ENCODE measurements at places on chromosomes 5 and 9.
A peak's percentile ranks its signal among the peaks of the same experiment; 100 is the strongest.

- no peak for DNase-seq
Measured at GRCh38 chr5:148388696-148389095, 4.9 kb downstream of the FBXO38 start.

DNA sequence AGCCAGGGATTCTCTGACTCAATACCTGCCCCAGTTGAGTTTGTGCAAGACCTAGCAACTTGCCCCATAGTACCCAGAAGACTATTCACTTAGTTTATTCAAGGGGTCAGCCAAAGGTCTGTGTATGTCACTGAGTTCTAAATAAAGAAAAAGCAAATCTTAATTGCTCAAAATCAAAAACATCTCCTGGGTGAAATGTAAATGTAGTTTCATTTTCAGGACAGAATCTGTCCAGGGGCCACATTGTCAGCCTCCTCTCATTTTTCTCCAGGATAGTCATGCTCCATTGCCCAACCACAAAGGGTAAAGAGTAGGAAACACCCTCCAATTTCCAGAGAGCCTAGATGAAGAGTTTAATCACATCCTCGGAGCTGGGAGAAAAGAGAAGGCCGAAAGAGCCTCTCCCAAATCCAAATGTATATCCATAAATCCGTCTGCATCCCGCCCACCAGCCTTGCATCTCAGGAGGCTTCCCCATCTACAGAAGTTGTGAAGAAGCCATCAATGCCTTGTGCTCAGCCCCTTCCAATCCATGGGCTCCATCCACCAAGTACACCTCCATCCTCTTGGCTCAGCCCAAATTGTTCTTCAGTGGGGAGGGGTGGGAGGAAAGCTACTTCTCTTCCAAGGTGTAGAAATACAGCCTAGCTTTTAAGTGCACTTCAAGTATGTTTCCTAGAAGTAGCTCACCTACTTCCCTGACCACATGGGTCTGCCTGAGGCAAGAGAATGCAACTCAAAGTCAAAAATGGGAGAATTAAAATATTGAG lies 26.9 kb downstream of the ADAM19 start:
- DNase-seq: no peak

DNA sequence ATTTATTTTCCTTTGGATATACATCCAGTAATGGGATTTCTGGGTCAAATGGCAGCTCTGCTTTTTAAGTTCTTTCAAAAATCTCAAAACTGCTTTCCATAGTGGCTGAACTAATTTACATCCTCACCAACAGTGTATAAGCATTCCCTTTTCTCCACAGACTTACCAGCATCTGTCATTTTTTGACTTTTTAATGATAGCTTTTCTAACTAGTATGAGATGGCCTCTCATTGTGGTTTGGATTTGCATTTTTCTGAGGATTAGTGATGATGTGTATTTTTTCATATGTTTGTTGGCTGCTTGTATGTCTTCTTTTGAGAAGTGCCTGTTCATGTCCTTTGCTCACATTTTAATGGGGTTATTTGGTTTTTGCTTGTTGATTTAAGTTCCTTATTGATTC lies 90.0 kb upstream of the HMHB1 start:
- DNase-seq: no peak

GRCh38 chr5:139664086-139664693 lies 16.0 kb downstream of the CXXC5 start:
- DNase-seq: no peak

GRCh38 chr5:2381861-2382260 lies 369.6 kb downstream of the IRX2 start:
- peak; percentile 38 for DNase-seq

GRCh38 chr9:116662646-116663310 lies 24.3 kb upstream of the TRIM32 start:
- no peak for DNase-seq

DNA sequence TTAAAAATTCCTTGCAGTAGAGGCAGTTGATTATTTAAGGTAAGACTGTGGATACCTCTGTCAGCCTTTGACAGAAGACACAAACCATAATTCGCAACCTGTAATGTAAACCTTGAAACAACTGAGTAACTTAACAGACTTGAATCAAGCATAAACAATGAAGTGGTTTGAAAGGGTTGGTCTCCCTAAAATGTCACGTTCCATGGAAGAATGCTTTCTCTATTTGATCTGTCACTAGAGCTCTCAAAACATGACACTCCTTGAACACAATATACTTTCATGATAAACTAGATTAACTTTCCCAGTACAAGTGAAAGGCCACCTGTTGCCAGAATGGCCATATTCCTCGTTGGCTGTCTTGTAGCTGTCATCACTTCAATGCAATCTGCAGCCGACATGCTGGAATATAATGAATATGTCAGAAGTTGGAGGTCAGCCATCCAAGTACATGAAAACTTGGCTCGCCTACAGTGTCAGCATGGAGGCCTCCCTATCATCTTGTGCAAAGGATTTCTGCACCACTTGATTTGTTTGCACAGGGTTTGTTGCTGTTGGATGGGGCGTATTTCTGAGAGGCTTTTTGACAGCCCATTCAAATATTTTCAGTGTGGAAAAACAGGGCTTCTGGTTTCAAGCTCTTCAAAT lies 228.0 kb downstream of the TLE4 start:
- DNase-seq: no peak

- no peak for DNase-seq
Measured at GRCh38 chr5:13251623-13252376, 692.7 kb downstream of the DNAH5 start.

GRCh38 chr5:151295138-151295537 lies 8.4 kb downstream of the SLC36A3 start:
- DNase-seq: no peak

GRCh38 chr9:84238652-84239051 lies 101.9 kb downstream of the SLC28A3 start:
- DNase-seq: no peak

DNA sequence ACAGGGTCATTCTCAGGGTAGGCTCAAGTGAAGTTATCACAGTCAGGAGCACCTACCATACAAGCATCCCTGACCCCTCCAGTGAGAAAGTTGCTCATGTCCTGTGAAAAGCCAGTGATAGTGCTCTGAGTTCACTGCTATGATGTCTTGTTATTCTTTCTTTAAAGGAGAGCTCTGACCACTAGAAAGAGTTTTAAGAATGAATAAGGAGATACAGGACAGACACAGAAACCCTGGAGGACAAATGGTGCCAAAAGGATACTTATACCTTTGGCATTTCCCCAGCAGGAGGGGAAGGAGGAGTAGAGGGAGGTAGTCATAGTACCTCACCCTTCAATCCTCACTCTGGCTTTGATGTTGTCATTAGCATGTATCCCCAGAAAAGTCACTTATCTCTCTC lies 84.0 kb upstream of the AGXT2 start:
- no peak for DNase-seq

GRCh38 chr9:124216474-124217176 lies 41.1 kb upstream of the NEK6 start:
- DNase-seq: no peak

GRCh38 chr9:35203528-35203927 lies 41.7 kb downstream of the UNC13B start:
- DNase-seq: no peak

DNA sequence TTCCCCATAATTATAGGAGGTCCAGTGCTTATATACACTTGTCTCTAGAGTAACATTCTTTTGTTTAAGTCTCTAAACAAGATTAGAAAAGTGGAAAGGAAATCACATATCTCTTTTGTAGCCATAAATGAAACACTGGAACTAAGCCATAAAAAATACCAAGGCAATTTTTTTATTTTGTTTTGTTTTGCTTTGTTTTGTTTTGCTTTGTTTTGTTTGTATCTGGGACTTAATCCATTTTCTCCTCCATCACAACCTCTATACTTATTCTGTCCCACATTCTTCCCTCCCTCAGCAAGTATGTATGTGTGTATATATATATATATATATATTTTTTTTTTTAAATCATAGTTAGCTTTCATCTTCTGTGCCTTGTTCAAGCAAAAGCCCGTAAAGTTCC lies 436.6 kb upstream of the MPDZ start:
- no peak for DNase-seq

GRCh38 chr9:84293001-84293798 lies 47.4 kb downstream of the SLC28A3 start:
- DNase-seq: no peak

- DNase-seq: no peak
Measured at GRCh38 chr9:137899551-137900360, 22.2 kb downstream of the CACNA1B start.

- no peak for DNase-seq
Measured at GRCh38 chr5:106699198-106699597, 971.5 kb downstream of the EFNA5 start.

- no peak for DNase-seq
Measured at GRCh38 chr9:18036422-18037187, 437.3 kb upstream of the ADAMTSL1 start.

DNA sequence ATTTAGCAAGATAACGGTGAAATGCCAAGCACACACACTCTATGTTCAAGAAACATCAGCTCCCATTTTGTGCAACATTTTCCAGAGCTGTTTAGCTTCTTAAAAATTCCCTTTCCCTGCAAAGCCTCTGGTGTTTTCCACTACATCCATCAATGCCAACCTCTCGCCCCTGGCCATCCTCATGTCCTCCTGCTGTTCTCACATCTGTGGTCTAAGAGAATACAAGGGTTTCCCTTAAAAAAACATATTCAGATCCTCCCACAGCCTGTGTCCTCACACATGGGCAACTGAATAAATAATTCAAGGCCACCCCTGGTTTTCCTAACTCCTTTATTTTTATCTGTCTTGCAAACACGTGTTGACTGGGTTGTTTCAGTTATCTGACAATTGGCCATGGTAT lies 70.3 kb downstream of the PAPPA start:
- no peak for DNase-seq

GRCh38 chr9:515665-516064 lies 301.0 kb downstream of the DOCK8 start:
- DNase-seq: no peak

GRCh38 chr9:121239851-121240250 lies 28.1 kb upstream of the GSN start:
- no peak for DNase-seq

DNA sequence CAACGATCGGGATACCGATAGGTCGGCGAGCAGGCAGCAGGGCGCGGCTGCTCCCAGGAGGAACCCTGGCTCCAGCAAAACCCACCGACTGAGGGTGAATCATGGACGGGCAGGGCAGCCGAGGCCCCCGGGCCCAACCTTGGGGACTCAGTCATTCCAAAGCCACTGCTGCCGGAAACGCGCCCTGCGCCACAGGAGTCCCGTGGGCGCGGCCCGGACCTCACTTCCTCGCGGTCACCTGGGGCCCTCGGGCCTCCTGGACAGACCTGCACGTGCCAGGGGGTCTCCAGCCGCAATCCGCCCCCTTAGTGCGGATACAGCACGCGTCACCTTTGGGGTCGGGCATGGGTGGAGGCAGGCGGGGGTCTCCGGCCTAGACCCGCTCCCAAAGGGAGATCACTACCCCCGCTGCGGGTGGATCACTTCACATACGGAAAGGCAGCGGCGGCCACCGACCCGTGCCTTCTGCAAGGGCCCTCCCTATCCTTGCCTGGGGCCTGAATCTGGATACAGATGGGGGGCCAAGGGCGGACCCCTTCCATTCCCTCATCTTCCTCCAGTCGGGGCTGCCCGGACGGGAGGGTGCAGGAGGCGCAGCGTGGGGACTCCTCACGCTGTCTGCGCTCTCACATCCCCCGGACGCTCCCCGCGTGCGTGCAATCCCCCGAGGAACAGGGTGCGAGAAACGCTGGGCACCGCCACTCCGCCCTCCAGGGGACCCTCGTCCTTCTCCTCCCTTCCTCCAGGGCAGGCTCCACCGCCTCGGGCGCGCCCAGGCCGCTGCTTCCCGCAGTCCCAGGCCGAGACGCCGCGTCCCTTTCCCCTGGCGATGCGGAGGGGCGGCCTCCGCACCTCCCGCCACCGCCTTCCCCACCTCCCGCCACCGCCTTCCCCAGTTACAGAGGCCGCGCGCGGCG lies 586 bp downstream of the TXN start:
- peak; percentile 87 for DNase-seq

GRCh38 chr9:127273326-127273725 lies 8.8 kb downstream of the GARNL3 start:
- DNase-seq: no peak

GRCh38 chr9:133854765-133855164 lies 116.6 kb upstream of the SARDH start:
- DNase-seq: no peak

GRCh38 chr9:95648225-95648624 lies 131.5 kb upstream of the PTCH1 start:
- no peak for DNase-seq

DNA sequence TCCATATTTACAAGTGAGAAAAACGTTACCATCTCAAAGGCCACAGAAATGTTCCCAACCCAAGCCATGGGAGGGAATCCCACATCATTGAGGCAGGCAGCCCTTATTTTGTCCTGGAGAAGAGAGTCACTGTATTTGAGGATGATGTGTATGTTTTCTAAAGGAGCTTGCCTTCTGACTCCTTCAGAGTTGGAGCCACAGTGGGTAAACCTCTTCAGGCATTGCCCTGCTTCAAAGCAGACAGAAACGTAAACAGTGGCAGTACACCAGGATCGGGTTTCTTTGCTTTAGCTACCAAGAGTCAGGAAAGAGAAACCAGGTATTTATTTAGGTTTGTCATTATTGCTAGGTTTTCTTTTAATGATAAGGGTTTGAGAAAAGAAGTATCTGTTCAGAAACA lies 45.7 kb downstream of the MUSK start:
- no peak for DNase-seq

GRCh38 chr9:123642291-123643278 lies 286.6 kb downstream of the CRB2 start:
- DNase-seq: no peak

DNA sequence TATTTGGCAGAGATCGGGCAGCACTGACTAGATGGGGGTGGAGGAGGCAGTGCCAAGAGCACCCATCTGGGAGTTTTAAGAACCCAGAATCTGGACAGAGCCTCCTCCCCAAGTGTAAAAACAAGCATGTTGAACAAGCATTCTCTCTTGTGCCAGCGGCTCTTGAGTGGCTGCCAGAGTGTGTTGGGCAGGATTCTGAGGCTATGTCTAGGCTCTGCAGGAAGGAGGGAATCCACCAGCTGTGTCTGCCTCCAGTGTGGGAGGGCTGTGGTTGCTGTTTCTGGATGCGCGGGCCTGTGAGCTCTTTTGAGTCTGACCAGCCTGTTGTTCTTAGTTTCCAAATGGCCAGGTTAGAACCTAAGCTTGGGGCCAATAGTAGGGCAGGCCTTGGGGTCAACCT lies 39.8 kb downstream of the HMCN2 start:
- DNase-seq: no peak

- DNase-seq: no peak
Measured at GRCh38 chr9:102273952-102274351, 535.5 kb upstream of the GRIN3A start.

DNA sequence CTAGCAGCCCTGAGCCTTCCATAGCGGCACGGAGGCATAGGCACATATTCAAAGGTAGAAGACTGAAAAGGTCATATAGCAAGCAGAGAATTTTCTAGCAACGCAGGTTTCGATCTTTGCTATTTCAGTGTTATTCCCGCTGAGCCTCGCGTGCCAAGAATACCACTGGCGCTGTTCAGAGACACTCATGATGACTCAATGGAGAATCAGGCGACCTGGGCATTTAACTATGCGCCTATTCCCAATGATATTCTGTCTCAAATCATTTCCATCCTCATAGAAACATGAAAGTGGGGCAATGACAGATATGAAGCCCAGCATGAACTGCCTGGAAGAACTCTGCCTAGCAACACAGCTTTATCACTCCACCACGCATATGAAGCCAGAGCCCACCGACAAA lies 59.9 kb downstream of the EFNA5 start:
- DNase-seq: no peak

GRCh38 chr9:102569436-102569835 lies 425.7 kb upstream of the CYLC2 start:
- no peak for DNase-seq

Measured in osteocyte (in vitro differentiated cells).